ENCODE measurements at places on chromosomes 2 and 18. TPM values are rescaled to one million over a fixed set of nuclear protein-coding genes. Genes with fewer than 3 reads are reported as not detected.

- peak overlapping the region; percentile 51 for H3K27ac ChIP-seq
- peaks cover 5% of the 10 kb centered on the region for H3K4me1 ChIP-seq
Measured at GRCh38 chr2:98539056-98539735, 69.1 kb downstream of the COA5 start.

- H3K4me1 ChIP-seq = peaks cover 33% of the 10 kb centered on the region
- H3K36me3 ChIP-seq = peaks cover 1% of the 10 kb centered on the region
- peaks cover 2% of the 10 kb centered on the region for H3K27me3 ChIP-seq
- peak overlapping the region; percentile 68 for H3K27ac ChIP-seq
- DNase-seq = no peak
Measured at GRCh38 chr2:46297546-46298271, 502 bp downstream of the EPAS1 start.

DNA sequence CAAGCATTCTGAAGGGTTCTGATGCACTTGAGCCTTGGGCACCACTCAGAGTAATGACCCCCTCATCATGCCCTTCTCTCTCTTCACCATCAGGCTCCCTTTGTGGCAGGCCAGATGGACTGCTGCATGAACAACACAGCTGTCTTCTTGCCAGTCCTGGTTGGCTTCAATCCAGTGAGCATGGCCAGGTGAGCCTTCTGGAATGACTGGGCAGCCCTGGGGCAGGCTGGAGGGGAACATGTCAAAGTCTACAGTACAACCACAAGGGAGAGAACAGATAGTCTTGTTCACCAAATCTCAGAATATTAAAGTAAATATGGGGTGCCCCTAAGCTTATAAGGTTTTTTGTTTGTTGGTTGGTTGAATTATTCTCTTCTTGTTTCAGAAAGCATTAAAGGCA is 4.4 kb downstream of the GCKR start:
- no peaks in the 10 kb centered on the region for H3K4me1 ChIP-seq
- H3K36me3 ChIP-seq = no peaks in the 10 kb centered on the region
- no peak for DNase-seq
- peaks cover 16% of the 10 kb centered on the region for H3K27me3 ChIP-seq

DNA sequence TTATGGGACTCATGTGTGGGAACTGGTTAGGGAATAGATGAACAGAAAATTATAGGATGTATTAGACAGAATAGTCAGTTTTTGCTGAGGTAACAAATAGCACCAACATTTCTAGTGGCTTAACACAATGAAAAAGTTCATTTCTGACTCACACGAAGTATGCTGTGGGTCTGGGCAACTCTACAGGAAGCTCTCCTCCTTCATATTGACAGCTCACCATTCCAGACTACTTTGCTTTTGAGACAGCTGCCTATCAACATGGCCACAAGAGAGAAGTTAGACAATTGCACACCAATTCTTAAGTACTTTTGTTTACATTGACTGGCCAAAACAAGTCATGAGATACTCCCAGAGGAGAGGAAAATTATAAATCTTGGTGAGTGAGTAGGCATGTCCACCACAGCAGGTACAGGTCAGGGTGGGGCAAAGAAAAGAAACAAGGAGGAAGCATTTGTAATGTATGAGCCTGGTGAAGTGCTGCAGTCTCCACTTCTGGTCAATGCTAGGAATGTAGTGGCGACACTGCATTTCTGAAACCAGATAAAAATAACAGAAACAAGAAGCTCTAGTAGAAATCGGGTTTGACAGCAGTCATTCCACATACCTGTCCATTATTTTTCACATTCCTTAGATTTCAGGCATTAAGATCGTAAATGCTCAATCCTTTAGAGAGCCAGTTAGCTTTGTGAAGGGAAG is 141.6 kb downstream of the ICOS start:
- peaks cover 7% of the 10 kb centered on the region for H3K27me3 ChIP-seq
- no peak overlapping the region for H3K4me3 ChIP-seq
- DNase-seq = no peak
- no peak overlapping the region for H3K27ac ChIP-seq
- H3K36me3 ChIP-seq = no peaks in the 10 kb centered on the region
- H3K4me1 ChIP-seq = peaks cover 10% of the 10 kb centered on the region

DNA sequence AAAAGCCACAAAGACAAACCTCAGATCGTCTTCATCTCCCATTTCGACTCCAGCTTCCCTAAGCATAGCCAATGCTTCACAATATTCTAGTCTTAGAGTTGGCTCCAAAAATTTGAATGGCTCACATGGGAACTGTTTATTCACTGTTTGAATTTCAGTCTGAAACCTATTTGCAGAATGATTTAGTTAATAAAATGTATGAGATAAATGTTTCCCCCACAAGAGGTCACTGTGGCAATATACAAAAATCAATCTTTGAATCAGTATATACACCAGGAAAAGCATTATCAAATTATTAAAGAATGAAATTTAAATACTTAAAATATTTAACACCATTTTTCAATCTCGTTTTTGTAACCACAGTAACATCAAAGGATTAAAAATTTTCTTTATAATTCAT is 40.0 kb upstream of the MCM6 start:
- DNase-seq = no peak
- H3K27me3 ChIP-seq = no peaks in the 10 kb centered on the region
- no peaks in the 10 kb centered on the region for H3K4me1 ChIP-seq
- peaks cover 2% of the 10 kb centered on the region for H3K36me3 ChIP-seq
- H3K27ac ChIP-seq = no peak overlapping the region
- H3K4me3 ChIP-seq = no peak overlapping the region

DNA sequence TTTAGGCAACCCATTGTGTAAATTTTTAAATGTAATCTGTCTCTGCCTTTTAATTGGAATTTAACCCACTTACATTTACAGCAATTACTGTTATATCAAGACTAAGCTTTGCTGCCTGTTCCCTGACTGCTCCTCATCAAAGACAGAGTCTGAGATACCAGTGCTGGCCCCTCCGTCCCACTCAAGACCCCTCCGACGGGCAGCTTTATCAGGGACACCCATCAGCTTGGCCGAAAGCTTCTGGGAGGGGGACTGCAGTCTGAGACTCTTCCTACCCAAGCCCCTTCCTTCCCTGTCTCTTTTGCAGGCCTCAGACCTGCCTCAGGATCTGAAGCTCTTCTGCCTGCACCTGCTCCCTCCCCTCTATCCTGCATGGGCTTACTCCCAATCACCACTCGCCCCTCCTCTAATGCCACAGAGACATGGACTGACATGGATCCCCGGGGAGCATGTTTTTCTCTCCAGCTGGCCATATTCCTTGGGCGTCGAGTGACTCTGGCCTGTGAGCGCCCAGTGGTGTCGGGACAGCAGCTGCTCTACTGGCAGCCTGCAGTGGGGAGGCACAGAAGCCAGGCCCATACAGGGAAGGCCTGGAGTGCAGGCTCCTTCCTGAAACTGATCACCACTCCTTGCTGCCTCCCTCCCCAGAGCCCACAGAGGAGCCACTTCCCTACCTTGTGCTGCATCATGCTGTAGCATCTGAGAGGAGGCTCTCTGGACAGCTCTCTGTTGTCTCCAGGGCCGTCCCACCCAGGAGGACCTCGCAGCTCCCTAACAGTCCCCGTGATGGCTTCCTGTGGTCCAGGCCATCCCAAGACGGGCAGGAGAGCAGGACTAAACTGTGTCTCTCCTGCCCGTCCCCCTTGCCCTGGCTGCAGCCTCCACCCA is 3.7 kb upstream of the KIF1A start:
- H3K4me1 ChIP-seq = peaks cover under 1% of the 10 kb centered on the region
- no peak overlapping the region for H3K27ac ChIP-seq
- peaks cover 4% of the 10 kb centered on the region for H3K36me3 ChIP-seq

- H3K36me3 ChIP-seq = peaks cover 19% of the 10 kb centered on the region
- H3K4me1 ChIP-seq = peaks cover 29% of the 10 kb centered on the region
- H3K27me3 ChIP-seq = no peaks in the 10 kb centered on the region
Measured at GRCh38 chr18:51077217-51077616, 47.2 kb downstream of the SMAD4 start.

DNA sequence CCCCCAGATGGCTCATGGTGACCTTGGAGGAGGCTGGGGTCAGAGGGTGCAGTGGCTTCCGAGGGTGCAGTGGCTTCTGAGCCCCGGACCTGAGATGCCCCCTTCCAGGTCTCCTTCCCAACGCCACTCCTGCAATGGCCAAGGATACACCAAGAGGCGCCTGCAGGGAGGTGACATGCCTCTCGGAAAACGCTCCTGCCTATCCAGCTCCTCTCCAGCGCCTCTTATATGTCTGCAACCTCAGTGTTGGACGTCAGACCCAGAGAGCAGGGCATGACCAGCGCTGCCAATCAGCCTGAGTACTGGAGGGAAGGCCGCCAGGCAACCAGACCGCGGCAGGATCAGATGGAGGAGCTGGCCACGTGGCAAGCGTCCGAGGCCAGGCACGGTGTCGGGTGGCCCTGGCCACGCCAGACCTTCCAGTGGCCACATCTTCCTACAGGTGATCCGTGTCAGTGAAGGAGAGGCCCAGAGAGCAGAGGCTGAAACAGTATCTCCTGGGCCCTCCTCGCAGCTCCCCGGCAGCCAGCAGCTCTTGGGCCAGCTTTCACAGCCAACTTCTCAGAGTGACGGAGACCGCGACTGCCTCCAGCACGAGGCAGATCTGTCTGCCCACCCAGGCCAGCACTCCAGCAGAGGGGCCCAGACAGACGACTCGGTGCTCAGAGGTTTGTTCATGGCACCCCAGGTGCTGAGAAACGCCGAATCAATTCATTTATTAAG is 199.5 kb upstream of the SALL3 start:
- no peaks in the 10 kb centered on the region for H3K36me3 ChIP-seq
- H3K27ac ChIP-seq = no peak overlapping the region
- peak; percentile 76 for DNase-seq
- no peaks in the 10 kb centered on the region for H3K27me3 ChIP-seq

DNA sequence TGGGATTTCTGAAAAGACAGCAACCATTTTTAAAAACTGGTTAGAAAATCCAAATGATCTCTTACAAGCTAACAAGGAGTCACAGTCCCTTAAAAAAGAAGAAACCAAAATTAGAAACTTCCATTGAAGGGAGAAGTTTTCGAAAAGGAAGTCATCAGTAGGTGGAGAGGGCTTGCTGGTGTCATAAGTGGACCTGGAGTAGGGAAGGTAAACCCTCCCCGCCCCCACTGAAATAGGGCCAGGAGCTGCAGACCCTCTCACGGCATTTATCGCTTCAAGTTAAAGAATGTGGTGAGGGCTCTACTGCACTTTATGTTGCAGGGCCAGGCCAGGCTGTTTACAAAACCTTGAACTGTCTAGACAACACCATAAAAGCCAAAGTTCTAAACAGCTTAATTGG is 2.9 kb downstream of the HOXD11 start:
- peaks cover 81% of the 10 kb centered on the region for H3K27me3 ChIP-seq
- H3K4me1 ChIP-seq = peaks cover 25% of the 10 kb centered on the region
- DNase-seq = no peak

GRCh38 chr2:38194751-38195150 is 118.8 kb upstream of the CYP1B1 start:
- H3K4me3 ChIP-seq = no peak overlapping the region
- DNase-seq = no peak
- no peak overlapping the region for H3K27ac ChIP-seq
- H3K36me3 ChIP-seq = no peaks in the 10 kb centered on the region

DNA sequence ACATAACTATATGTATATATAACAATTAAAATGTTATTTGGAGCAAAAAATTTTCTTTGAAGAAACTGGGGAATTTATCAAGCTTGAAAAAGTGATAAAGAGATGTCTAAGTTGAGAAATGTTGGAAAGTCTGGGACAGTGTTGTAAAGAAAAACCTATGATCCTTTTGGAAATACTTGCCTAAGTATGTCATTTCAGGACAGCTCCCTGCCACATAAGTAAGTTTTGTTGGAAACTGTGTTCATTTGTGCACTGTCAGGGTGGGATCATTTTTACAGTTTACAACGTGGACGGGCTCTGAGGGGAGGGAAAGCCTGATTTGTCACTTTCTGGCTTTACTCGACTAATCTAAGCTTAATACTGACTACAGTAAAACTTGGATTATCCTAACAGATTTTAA is 10.4 kb upstream of the COL3A1 start:
- H3K36me3 ChIP-seq = peaks cover 2% of the 10 kb centered on the region
- peaks cover 27% of the 10 kb centered on the region for H3K4me1 ChIP-seq
- H3K27ac ChIP-seq = no peak overlapping the region
- no peak overlapping the region for H3K4me3 ChIP-seq
- no peaks in the 10 kb centered on the region for H3K27me3 ChIP-seq

CCDC102B gene
- 9.1 TPM for total RNA-seq

SP140 gene
- total RNA-seq = 0.60 TPM

UNC80 gene
- total RNA-seq = not detected

TUBA3D gene
- total RNA-seq = not detected

NEU2 gene
- total RNA-seq = not detected

MEIS1 gene
- 18.5 TPM for total RNA-seq

TUBA4B gene
- not detected for total RNA-seq

All from chondrocyte (in vitro differentiated cells).